ENCODE measurements at places on chromosomes 2 and 18.

GRCh38 chr2:207480521-207481040 is 49.2 kb upstream of the CREB1 start:
- no peak for DNase-seq

GRCh38 chr2:174631009-174631981 is 33.7 kb upstream of the WIPF1 start:
- no peak for DNase-seq

- DNase-seq: peak; percentile 42
Observed at GRCh38 chr2:61793389-61793836, 60.4 kb downstream of the FAM161A start.

GRCh38 chr2:227394401-227394800 is 6.7 kb upstream of the SCYGR1 start:
- no peak for DNase-seq

GRCh38 chr2:170974304-170974993 is 45.4 kb downstream of the GORASP2 start:
- DNase-seq: no peak

GRCh38 chr2:44579115-44579836 is 217.5 kb downstream of the CAMKMT start:
- no peak for DNase-seq

DNA sequence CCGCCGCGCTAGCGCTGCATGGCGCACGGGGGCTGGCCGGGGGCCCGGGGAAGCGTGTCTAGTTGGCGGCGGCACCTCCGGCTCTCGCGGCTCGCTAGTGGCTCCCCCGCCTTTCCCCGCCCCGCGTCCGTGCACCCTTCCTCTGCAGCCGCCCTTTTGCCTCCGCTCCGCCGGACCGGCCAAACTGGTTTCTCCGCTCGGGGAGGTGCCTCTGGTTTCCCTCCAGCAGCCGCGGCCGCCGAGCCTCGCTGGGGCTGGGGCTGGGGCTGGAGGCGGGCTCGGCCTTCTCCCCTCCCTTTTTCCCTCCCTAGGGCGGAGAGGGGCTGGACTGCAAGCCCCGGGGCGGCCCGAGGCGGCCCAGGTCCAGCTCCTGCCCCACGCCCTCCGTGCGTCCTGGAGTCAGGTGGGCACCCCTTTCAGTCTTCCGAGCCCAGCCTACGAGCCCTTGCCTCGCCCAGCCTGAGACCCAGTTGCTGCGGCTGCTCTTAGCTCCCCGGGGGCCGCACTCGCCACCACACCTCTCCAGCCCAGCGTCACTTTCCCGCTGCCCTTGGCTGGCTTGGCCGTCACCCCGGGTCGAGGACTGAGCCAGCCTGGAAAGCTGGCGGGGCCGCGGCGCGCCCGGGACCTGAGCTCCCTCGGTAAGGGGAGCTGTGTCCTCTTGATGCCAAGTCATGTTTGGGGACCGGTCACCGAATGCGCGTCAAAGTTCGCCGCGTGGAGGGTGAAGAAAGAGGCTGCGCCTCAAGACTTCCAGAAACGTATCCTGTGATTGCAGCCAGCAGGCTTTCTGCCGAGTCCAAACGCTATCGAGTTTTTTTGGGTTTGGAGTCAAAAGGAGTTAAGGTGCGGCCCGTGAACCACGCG is at the start of gene ATP8B1:
Gene ATP8B1, minus strand, starts transcription at position 213 of the 867 bp plus-strand sequence. CDS start 71,508 bp downstream, outside the sequence.
- peak; percentile 85 for DNase-seq

GRCh38 chr2:42809819-42810120 is 17.4 kb upstream of the HAAO start:
- DNase-seq: peak; percentile 85

DNA sequence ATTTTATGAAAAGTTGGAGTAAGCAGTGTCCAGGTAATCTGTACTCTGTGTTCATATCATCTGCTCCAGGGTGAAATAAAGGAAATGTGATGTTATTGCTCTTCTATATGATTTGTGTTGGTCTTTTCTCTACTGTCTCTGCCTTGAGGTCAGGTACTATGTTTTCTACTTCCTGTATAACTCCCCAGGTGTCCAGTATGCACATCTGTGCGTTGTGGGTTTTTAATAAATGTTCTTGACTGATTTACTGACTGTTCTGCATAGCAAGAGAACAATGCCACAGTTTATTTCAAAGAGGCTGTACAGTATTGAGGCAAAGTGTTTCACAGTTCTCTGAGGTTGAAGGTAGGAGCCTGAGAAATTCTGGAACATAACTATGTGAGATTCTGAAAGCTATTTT is 89.7 kb downstream of the BABAM2 start:
- no peak for DNase-seq

DNA sequence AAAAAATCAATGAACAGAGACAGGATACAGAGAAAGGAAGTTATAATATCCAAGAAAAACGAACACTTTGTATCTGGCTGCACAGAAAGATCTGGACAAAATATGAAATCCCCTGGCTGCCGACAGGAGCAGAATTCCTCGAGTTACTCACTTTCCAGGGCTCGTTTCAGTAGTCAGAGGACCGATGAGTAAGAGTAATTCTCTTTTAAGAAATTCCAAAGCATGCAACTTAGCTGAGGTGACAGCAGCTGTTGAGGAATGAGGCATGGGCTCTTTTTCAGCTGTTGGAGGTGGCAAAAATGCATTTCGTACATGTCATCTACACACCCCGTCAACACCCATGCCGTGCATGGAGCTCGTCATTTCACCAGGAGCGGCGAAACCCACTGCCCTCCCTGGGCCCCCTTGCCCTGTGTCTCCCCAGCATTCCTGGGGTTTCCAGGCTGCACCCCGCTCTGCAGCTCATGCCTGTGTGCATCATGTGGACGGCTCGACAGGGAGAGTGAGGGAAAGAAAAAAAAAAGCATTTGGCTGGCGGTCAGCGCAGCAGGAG is 210.8 kb upstream of the SMIM21 start:
- DNase-seq: no peak

DNA sequence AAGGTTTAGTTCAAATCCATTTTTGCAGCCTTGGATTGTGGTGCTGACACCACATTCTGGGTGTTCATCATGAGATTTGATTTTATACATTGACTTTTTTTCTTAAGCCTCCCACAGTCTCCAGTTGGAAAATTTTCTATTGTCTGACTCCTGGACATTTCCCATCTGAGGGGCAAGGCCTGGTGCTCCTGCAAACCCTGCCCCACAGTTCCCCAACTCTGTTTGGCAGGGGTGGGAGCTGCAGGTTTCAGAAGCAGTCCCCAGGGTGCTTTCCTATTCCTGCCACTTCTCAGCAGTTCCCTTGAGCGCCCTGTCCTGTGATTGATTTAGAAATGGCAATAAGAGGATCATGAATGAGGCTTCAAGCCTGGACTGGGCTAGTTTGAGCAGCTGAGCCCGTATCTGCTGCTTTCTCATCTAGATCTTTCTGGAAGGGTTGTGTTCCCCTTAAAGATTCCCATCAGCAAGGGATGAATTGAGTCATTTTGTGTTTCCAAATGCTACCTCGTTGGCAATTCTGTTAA is 77.0 kb downstream of the CIB4 start:
- no peak for DNase-seq

GRCh38 chr2:61262699-61263098 is 100.7 kb downstream of the C2orf74 start:
- DNase-seq: no peak

- DNase-seq: no peak
Observed at GRCh38 chr2:45497355-45497754, 113.7 kb downstream of the SRBD1 start.

DNA sequence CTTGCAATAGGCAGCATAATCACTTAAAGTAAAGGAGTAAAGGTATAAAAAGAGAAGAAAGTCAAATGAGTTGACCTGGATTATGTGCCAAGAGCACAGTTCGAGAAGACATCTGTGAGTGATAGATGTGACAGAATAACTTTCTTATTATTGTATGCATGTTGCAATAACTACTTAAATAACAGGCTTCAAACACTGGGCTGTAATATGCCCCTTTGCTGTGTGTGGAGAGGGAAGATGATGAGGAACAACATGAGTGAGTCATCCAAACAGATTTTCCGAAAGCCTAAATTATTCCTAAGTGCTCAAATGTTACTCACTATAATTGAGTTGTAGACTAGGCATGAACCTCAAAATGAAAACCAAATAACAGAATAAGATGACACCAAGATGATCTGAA is 328.1 kb downstream of the EXOC6B start:
- no peak for DNase-seq

- DNase-seq: no peak
Observed at GRCh38 chr2:173999724-174000123, 34.6 kb upstream of the SP3 start.

DNA sequence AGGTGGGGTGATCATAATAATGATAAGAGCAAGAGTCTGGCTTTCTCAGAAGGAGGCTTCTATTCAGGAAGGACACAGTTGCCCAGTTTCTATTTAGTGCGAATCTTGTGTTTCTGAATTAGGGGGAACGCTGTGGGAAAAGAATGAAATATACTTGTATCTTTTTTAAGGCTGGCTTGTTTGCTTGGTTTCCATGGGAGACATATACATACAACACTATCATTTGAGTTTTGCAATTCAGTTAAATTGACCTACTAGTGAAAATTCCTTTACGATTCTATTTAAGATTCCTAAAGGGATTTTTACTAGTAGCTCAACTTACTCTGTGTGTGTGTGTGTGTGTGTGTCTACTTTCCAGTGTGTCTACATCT is 24.7 kb upstream of the ANKRD62 start:
- DNase-seq: no peak

- no peak for DNase-seq
Observed at GRCh38 chr2:41903474-41904135, 144.2 kb upstream of the PKDCC start.

GRCh38 chr18:62621546-62621945 is 93.8 kb upstream of the PHLPP1 start:
- DNase-seq: peak; percentile 81

DNA sequence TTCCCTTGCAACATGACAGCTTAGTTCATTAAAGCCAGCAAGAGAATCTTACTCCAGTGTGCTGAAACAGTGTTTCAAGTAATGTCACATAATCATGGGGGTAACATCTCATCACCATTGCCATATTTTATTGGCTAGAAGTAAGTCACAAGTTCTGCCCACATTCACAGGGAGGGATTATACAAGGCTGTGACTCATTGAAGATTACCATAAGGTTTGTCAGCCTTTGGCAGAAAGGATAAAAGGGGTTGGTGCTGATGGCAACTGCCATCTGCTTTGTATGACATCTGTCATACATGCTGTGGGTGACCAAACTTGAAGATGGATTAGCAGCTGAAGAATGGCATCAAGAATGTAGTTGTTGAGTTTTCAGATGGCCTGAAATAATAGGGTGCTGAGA is 61.2 kb downstream of the KCNE4 start:
- DNase-seq: peak; percentile 14
